ENCODE measurements at places on chromosomes 11 and 22.

DNA sequence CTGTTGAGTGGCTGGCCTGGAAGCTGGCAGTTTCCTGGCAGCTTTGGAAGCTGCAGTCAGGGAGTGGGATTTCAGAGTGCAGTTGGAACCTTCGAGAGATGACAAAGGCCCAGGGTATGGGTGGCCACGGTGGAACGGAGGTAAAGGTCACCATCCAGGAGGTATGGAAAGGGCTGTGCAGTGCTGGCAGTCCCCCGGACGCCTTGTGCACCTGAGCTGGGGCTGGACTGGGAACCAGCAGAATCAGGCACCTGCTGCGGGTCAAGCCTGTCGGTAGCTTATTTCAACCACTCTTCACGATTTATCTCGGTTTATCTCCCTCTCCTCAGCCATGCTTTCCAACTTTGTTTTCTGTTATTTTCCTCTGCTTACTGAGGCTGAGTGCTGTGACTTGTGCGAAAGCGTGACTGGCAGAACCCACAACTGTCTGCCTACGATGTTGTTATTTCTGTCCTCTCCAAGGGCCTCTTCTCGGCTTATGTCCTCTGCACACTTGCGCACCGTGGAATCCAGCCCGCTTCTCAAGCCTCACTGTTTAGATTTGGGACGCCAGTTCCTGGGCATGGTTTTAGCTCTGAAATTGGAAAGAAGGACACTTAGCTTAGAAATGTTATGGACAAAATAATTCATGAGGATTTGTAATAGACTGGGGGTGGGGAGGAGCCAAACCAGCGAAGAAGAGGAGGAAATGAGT lies 24.0 kb upstream of the ATXN10 start:
- DNase-seq = no peak

- DNase-seq = no peak
These were observed 27.8 kb upstream of the GRAMD4 start for GRCh38 chr22:46592390-46592872.

DNA sequence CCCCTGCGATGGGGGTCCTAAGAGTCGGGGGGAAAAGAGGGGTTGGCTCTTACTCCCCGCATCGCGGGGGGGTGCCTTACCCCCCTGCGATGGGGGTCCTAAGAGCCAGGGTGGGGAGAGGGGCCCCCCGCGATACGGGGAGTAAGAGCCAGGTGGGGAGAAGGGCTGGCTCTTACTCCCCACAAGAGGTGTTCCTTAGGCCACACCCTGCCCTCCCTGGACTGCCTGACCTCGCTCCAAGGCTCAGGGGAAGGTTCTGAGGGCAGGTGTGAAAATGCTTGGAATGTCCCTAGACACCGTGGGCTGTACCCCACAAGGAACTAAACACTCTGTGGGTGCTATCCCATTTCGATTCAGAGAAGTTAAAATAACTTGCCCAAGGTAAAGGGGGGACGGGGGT lies 7.8 kb downstream of the UNC93B1 start:
- DNase-seq = no peak

DNA sequence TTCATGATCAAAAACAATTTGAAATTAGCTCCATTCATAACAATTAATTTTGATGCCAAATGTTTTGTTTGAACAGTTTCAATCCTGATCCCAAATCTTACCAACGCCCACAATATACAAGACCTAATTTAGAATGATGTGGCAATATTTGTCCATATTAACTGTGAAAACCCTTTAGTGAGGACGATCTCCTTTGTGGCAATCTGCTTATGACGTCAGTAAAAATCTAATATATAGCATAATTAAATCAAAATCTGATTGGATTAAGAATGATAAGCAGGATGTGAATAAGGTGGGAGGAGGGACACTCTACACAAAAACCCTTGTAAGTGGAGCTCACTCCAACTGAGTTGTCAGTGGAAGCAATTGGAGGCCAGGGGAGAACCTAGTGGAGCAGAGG lies 11.9 kb upstream of the SLC5A4 start:
- DNase-seq = no peak

GRCh38 chr11:71204294-71204693 lies 48.1 kb downstream of the SHANK2 start:
- no peak for DNase-seq

DNA sequence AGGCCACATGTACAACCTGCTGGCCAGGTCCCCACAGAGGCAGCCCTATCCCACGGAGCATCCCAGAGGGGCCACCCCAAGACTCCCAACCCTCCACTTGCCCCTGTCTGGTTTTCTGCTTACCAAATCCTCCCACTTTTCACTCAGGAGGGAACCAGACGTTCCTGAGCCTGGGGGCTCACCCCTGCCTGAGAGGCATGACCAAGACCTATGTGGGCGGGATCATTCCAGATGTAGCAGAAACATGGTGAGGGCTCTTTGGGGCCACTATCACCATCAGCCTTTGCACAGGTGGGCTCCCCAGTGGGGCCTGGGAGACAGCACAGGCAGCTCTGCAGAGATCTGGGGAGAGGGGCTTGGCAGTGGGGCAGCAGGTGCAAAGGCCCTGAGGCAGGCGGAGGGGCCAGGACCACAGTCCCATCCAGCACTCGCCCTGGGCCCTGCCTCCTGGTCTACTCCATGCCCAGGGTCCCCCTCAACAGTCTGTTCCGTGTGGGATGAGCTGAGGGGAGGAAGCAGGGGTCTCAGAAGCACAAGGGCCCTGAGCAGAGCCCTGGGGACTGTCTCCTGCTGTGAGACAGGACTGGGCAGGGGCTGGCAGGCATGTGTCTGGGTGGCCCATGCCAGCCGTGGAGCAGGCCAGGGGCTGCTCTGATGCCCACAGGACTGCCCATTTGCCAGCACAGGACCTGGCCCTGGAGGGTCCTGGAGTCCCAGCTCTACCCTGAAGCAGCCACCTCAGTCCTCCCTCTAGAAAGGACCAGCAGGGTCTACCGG lies 9.4 kb downstream of the PIM3 start:
- DNase-seq = no peak
